Mesothelial cell of epicardium (in vitro differentiated cells): ENCODE measurements at places on chromosomes 3 and 15.

DNA sequence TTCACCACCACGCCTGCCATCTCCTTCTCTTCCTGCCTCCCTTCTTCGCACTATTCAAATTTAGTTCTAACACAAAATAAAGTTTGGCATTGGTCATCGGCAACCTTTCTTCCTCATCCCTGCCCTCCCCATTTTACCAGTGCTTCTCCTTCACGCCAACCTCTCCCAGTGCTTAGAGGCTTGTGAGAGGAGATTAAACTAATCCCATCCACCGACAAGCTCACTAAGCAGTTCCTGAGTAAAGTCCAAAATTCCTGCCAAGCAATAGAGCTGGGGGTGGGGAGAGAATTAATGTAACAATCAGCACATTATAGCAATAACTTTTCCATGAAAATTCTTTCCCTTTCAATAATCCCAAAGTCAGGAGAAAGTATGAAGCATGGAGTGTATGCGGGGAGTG lies 157.4 kb upstream of the GMNC start:
- no peak for DNase-seq

GRCh38 chr15:73335471-73335870 lies 33.3 kb downstream of the HCN4 start:
- no peak for DNase-seq

- DNase-seq: no peak
These were observed 31.9 kb downstream of the EHD4 start for GRCh38 chr15:41940441-41940857.

GRCh38 chr3:100927775-100928174 lies 65.4 kb downstream of the ABI3BP start:
- no peak for DNase-seq

GRCh38 chr3:28117598-28117997 lies 123.8 kb upstream of the CMC1 start:
- no peak for DNase-seq

GRCh38 chr3:3734881-3735280 lies 64.3 kb upstream of the LRRN1 start:
- DNase-seq: no peak
